ENCODE measurements at places on chromosomes 4 and X.

DNA sequence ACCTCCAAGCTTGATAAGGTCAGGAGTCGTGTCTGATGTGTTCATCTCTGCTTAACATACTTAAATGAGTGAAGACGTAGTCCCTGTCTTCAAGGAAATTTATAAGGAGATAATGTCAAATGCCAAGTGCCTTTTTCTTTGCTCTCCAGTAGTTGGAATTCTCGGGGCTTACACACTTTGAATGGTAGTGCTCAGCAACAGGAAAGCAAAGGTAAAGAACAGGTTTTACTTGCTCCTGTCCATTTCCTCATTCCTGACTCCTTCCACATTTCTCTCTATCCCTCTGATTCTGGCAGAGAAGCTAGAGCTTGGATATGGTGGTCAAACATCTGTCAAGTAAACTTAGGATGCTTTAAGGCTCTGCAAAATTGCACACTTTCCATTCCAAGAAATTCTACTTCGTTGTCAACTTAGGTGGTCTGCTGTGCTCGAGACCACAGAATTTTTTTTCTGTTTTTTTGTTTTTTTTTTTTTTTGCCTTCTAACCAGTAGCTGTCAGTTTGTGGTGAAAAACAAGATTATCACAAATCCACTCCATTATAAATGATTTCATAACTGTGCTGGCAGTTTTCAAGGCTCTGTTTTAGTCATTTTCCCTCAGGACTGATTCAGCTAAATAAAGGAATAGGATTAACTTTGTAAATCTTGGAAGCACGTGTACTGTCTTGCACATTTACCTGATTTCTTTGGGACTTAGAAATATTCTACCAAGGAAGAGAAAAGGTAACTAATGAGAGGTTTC, 180.8 kb upstream of the ANXA3 start:
- no peak for DNase-seq

DNA sequence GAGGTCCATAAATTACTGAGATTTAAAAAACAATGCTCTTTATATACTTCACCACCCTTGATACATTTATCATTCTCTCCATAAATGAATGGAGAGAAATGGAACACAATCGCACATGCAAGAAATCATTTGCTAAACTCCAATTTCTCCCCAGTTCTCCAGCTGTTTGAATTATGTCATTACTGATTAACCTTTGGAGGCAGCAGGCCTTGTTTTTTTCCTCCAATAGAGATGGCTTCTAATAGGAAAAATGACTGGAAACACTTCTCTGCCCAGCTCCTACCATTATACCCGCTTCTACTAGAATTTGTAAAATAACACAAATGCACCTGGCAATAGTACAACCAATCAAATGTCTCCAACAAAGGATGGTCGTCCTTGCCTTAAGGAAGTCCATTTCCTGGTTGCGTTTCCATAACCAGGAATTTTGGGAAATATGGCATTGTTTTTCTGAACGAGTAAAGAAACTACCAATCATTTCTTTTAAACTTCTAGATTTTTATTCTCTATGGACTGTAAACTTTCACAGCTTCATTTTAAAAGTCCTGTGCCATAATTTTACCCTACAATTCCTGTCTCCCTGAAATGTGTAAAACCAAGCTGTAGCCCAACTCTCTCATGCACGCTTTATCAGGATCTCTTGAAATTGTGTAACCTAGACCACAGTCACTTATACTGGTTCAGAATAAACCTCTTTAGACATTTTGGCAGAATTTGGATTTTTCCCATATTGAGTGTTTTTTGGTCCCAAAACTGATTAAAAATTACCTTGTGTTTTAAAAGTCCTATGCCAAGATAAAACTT, 60.1 kb downstream of the APBB2 start:
- no peak for DNase-seq

DNA sequence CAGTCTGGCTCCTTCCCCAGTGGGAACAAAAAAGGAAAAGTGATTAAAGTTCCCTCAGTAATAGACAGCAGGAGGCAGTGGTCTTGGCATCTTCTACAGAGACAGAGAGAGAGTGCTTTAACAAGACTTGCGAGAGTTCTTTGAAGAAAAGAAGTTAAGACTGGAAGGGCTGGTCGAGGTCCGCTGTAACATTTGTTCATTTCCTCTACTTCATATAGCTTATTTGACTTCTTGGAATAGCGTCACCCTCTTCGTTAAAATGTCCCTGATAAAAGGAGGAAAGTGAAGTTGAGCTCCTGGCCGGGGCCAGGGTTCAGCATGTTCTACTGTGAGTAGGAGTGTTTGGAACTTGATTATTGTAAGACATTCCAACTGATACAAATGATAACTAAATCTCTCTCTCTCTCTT, 179.8 kb downstream of the SLIT2 start:
- DNase-seq, result no peak

DNA sequence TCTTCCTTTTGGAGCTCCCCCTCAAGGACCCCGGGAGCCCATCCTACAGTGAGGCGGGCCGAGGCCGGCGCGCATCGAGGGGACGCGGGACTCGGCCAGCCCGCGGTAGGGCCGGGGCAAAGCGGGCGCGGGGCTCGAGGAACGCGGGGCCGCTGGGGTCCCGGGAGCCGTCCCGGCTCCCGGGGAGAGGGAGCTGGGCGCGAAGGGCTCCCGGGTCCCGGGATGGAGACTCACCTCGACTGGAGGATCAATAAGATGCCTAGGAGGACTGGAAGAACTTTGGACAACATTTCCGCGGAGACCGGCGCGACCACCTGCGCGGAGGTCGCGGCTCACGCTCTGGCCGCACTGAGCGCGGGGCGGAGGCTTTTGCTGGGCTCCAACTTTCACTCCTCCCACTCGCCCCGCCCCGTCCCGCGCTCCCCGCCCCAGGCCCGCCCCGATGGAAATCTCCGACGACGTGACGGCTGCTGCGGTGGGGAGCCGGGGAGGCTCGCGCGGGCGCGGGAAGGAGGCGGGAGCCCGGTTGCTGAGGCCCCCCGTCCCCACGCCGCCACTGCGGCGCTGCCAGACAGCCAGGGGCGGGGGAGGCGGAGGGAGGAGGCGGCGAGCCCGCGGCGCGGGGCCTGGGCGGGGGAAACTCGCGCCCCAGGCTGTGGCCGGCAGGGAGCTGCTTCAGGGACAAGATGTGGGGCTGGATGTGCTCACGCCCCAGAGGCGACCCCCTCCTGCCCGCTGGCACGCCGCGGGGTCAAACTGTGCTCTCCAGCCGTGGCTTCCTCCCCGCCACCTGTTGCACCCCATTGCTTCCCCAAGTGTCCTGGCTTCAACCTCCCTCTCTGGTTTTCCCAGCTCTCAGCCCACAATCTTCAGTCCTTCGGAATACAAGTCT, at the start of gene GABRE:
Gene GABRE (minus strand): TSS at position 341 of the 892 bp plus-strand sequence. CDS start 51 bp downstream, at position 290.
- no peak for DNase-seq

DNA sequence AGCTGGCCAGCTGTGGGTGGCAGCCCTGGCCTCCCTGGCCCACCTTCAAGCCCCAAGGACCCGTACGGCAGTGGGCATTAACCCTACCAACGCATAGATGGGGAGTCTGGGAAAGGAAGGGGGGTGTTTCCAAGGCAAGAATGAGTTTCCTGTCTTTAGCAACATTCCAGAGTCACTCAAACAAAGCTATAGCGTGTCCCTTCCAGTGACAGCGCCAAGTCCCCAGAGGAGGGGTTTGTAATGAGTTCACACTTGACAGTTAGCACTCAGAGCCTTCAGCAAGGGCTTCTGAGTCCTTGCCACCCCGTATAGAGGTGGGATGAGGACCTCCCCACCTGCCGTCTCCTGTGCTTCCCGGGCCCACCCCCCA, 1.8 kb downstream of the BGN start:
- DNase-seq, result no peak

DNA sequence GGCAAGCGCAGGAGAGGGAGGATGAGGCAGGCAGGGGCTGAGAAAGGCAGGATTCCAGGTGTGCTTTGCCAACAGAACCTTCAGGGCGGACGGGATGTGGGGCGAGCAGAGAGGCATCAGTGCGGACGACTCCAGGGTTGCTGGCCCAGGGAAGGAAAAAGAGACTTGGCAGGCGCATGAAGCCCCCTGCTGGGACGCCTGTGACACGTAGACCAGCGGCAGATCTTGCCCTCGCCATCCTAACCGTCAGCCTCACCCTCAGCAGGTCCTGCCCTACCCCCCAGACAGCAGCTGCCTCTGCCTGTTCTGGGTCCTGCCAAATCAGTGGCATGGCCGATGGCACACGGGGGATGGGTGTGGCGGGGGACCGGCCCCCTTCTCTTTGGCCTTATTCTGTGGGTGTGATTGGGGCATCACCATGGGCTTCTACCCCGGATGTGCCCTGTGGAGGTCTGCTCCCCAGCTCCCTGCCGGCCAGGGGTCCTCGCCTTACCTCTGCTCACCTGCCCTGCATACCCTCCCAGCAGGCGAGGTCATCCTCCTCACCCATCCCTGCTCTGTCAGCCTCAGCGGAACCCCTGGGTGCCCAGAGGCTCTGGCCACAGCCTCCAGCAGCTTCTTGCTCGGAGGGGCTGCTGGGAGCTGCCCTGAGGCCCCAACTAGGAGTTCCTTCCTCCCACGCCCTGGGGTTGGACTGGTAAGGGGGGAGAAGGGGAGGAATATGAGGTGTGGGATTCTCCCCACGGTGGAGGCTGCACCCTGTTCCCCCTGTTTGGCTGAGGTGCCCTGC, 2.9 kb upstream of the SH3BP2 start:
- DNase-seq, result no peak

GRCh38 chr4:6546681-6547447, 28.1 kb upstream of the MAN2B2 start:
- peak; percentile 54 for DNase-seq

- no peak for DNase-seq
These were observed 86.8 kb downstream of the CAMK2D start for GRCh38 chr4:113674733-113675132.

GRCh38 chr4:144614850-144615585, 30.9 kb upstream of the HHIP start:
- no peak for DNase-seq

- DNase-seq, result no peak
These were observed 1.9 kb downstream of the LGI2 start for GRCh38 chr4:25028851-25029250.

GRCh38 chrX:45264865-45265264, 64.2 kb upstream of the DIPK2B start:
- no peak for DNase-seq

DNA sequence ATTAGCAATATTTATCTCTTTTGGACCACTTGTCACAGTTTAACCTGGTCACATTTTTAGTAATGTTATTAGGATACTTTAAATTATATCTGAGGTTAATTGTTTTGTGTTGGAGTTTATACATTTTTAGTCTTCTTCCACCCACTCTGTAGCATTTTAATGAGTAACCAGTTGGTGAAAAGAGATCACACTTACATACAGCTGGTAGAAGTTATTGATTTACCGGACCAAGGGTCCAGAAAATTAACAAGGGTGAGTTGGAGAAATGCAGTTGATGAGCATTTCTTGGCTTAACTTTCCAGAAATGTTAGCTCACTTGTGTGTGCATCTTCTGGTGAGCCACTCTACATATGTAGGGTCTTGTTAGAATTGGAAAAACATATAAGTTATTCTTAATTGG, 219.6 kb downstream of the GRXCR1 start:
- DNase-seq, result no peak

- no peak for DNase-seq
These were observed 121.6 kb upstream of the STK26 start for GRCh38 chrX:131901546-131901945.

DNA sequence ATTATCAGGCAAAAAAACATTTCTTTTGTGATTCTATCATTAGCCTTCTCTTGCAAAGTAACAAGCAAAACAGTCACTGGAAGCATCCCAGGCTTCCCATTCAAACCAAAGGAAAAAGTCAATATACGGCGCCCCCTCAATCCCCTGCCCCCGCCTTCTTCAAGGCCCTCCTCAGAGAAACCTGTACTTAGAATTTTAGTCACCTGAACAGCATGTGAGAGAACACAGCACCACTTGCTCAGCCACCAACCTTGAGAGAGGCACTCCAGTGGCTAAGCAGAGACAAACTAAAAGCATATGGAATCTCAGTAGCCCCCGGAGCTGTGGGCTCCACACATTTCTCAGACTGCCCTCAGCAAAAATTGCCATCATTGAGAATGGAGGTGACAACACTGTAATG, 25.2 kb downstream of the LEF1 start:
- DNase-seq, result no peak

DNA sequence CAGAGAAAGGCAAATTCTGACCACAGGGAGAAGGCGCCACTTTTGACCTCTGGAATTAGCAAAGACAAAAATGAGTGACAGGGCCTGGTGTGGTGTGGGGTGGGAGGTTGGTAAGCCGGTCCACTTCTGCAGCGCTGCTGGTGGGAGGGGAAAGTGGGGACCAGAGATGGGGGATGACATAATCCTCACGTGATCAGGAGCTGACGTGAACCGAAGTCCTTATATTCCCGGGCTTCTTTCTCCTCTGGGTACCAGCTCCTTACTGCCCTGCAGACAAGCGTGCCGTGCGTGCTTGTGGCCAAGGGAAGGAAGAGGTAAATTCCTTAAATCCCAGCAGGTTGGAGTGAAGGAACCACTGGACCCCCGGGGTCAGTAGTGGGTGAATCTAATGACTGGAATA, at the start of gene TCEAL7:
Gene TCEAL7 (plus strand): TSS at position 249 of the 400 bp plus-strand sequence. CDS start 1,165 bp downstream, outside the sequence.
- DNase-seq, result no peak

- DNase-seq, result no peak
These were observed 556 bp upstream of the SMARCA5 start for GRCh38 chr4:143512978-143513313.

DNA sequence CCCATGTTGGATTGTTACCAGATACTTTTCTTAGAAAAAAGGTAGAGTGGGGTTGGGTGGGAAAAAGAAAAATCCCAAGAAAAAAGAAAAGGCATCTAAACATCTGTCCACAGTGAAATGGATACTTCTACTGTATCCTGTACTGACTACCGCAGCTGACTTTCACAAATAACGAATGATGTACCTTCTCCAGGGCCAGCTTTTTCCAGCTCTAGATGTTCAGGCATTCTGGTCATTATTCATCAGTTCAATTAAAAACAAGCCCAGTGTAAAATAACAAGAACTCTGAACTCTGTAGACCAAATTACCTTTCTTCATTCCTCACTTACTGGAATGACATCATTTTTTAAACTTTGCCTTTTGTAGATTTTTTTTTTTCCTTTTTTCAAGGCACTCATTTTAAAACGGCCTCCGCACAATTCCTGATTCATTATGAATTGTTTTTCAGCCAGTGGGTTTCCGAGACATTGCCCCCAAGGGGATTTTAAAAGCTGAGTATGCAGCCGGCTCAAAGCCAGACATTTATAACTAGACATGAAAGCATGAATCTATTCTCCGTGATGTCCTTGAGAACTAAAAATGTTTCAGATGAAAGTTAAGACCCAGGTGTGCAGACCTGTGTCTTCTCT, 113.5 kb downstream of the PRKX start:
- no peak for DNase-seq

DNA sequence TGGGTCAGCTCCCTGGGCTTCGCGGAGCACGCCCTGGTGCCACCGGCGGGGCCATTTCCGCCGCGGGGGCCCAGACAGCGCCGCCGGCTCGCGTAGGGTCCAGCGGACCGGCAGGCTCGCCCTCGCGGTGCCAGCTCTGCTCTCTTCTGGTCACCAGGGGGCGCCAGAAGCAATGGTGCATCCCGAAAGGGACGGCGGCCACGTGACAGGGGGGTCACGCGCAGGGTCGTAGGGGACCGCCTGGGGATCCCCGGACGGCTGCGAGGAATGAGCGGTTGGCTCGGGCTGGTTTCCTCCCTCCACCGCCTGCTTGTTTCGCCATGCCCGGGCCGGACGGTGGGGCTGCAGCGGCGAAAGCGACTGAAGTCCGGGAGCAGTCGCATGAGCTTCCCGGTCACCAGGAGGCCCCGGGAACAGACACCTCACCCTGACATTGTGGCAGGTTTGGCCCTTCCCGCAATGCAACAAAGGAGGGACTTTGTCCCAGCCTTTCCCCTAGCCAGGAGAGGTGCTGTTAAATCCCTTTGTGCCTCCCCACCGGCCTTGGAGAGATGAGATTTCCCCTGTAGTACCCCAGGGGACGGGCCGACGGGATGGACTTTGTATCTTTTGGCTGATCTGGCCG, 15.8 kb downstream of the ZCCHC12 start:
- DNase-seq, result peak; percentile 55

GRCh38 chrX:71637848-71638247, 19.5 kb upstream of the CXCR3 start:
- no peak for DNase-seq
